GM23338 (cell line): ENCODE measurements at places on chromosomes 7 and 10.

- DNase-seq: no peak
Observed at GRCh38 chr10:34760606-34761005, 54.5 kb downstream of the PARD3 start.

DNA sequence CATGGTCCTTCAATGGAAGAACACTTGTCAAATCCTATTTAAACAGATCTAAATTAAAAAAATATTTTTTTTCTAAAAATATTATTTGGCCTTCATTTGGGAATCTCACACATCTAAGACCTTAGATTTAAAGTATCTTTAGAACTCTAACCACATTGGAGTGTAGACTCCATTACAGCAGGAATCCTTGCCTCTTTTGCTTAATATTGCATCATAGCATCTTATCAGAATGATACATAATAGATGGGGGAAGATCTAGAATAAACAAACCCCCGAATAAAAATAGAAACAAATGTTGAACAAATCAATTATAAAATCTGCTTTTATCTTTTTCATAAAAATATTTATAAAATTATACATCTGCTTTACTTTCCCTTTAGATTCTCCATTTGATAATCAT lies 27.6 kb upstream of the EPC1 start:
- no peak for DNase-seq

- DNase-seq: no peak
Observed at GRCh38 chr7:8753355-8753754, 319.9 kb downstream of the NXPH1 start.

- no peak for DNase-seq
Observed at GRCh38 chr7:147810269-147810668, 780.3 kb upstream of the C7orf33 start.

DNA sequence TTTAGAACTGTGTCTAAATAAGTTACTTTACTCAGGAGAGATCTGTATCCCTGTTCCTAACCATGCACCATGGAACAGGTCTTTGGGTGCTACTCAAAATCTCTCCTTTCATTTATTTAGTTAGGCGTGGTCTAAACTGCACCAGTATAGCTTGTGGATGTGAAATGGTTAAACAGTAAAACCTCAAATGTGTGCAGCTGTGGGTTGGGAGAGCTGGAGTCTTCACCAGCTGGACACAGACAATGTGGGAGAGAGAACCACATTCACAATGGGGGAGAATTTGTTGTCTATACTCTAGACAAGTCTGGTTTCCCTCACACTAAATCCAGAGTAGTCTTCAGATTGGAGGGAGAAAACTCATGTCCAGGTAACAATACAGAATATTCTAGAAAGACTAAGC lies 31.2 kb upstream of the IKZF1 start:
- DNase-seq: no peak

- no peak for DNase-seq
Observed at GRCh38 chr10:5506751-5507648, 7.6 kb upstream of the CALML5 start.

DNA sequence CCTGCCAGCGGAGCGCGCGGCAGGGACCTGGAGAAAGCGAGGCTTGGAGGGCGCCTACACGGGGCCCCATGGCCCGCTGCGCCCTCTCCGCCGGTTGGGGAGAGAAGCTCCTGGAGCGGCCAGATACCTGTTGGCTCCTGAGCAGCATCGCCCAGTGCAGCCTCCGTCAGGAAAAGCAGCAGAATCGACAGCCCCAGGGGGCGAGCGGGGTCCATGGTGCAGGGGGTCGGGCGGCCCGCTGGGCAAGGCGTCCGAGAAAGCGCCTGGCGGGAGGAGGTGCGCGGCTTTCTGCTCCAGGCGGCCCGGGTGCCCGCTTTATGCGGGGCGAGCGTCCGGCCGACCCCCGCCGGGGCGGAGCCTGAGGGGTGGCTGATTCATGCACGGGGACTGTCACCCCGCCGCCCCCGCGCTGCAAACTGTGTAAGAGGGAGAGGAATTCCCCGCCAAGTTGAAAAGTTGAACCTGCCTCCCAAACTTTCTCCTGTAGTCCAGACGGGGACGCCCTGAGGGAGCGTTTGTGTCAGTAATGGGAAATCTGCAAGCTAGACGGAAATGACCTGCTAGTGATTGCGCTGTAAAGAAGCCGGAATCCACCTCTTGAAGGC lies at the start of gene TFPI2:
TFPI2 (minus strand) TSS at position 290 of the 605 bp plus-strand sequence; CDS start at position 215, 75 bp downstream.
- peak; percentile 76 for DNase-seq

DNA sequence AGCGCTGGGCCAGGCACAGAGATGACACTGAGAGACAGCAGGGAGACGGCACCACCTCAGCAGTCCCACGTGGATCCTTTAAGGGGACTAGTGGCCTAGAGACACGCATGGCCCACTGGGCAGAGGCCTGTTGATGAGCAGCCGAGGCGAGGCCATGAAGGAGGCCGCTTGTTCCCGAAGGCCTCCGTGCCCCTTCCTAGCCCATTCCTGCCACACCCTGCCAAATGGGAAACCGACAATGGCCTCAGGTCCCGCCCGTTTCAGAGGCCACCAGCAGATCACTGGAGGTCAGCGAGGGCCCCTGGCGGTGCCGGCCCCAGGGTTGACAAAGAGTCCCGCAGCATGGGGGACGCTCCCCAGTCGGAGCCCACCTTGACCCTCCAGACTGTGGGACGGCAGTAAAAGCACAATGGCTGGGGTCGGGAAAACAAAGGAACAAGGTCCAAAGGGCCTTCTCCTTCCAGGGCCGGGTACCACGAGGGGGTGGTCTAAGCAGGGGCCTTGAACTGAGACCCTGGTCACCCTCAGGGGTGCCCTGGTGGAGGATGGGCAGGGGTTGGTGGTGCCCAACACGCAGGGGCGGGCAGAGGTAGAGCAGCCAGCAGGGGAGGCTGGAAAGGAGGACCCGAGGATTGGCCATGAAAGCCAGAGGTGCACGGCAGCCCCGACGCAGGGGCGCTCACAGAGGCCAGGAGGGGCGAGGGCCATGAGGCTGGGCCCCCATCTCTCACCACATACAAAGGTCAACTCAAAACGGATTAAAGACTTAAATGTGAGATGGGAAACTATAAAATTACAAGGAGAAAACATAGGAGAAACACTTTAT lies 19.9 kb upstream of the CNPY1 start:
- DNase-seq: no peak

- DNase-seq: peak; percentile 39
Observed at GRCh38 chr7:31129067-31129466, 77.0 kb downstream of the ADCYAP1R1 start.

DNA sequence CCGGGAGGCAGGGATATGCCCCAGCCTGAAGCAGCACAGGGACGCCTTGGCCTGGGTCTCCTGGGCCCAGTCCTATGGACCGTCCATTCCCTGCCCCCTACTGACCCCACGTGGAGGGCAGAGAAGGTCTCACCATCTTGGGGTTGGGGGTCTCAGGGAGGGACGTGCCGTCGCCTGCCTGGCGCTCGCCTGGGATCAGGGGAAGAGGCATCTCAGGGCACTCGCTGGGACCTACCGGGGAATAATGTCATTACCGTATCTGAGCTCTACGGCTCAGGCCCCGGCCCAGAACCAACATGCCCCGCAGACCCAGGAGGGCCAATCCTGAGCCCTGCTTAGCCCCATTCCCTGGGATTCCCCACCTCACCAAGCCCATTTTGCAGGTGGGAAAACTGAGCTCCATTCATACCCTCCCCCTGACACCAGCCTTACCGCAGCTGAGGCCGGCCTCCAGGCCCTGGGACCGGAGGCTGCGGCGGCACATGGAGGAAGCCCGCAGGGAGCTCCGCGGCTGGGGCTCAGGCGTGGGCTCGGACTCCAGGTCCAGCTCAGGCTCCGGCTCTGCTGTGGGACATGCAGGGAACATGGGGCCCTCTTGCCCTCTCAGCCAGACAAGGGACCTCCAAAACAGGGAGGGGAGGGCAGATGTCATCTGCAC lies 40.7 kb downstream of the GRID2IP start:
- no peak for DNase-seq

DNA sequence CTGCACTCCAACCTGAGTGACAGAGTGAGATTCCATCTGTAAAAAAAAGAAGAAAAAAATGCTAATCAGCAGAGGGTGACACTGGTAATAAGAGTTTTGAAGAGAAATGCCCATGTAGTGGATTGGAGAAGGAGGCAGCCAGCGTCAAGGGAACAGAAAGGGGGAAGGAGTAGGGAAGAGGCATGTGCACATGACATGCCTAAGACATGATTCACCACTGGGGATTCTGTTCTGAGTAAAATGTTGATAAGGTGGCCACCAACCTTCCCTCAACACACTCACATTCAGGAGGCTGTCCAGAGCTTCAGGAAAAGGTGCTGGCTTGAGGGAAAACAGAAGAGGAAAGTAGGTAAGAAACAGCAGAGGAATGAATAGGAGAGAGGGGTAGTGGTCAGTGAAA lies 39.9 kb downstream of the AKR1D1 start:
- no peak for DNase-seq

GRCh38 chr7:137507096-137507495 lies 163.6 kb upstream of the PTN start:
- DNase-seq: no peak

GRCh38 chr7:155523168-155523675 lies 23.1 kb downstream of the CNPY1 start:
- no peak for DNase-seq

GRCh38 chr7:66529883-66530610 lies 98.6 kb upstream of the KCTD7 start:
- DNase-seq: peak; percentile 39

- no peak for DNase-seq
Observed at GRCh38 chr10:97307866-97308780, 10.9 kb upstream of the FRAT1 start.

GRCh38 chr7:158098125-158099030 lies 489.2 kb downstream of the PTPRN2 start:
- DNase-seq: no peak

GRCh38 chr7:39265641-39266591 lies 288.2 kb downstream of the POU6F2 start:
- DNase-seq: peak; percentile 32

DNA sequence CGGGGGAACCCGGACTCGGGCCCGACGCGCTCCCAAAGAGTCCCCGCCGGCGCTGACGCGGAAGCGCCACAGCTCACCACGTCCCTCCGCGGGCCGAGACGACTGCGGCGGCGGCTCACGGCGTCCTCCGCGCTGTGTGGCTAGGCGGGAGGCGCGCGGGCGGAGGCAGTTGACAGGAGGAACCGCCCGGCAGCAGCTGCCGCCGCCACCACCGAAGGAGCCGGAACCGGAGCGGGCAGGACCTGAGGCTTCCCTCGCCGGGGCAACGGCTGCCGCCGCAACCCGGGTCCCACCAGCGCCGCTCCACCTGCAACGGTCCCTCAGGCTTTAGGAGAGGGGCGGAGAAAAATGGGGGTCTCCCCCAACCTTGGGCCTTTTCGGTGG lies 334 bp downstream of the ZNF800 start:
- DNase-seq: peak; percentile 68

GRCh38 chr10:121088524-121088923 lies 237.4 kb downstream of the WDR11 start:
- DNase-seq: peak; percentile 74

DNA sequence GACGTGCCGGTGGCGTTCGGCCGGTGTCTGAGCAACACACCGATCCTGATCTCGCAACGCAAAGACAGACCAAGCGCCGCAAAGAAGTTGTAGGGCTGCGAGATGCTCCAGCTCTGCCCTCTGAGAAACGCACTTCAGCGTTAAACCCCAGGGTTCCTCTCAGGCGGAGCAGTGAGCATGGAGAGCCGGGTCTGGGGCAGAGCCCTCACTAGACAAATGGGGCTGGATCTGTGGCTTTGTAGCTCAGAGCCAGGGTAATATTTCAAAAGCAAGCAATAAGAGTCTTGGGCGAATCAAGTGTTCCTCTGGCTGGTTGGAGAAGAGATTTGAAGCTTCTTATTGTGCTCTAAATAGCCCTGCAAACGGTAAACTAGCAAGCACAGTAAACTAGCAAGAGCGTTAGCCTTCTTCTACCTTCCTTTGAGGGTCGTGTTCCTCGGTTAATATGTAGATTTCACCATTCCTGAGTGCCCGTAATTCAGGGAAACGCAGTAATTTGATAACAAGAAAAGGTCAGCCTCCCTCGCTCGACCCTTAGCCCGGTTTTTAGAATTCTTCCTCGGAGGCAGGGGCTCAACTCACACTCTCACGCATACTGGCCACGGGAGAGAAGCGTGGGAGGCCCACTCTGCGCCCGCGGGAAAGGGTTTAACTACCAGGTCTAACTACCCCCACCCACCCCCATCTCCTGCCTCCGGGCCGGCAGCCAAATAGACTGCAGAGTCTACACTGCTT lies 6.7 kb downstream of the SKAP2 start:
- DNase-seq: peak; percentile 72

GRCh38 chr7:46047581-46047980 lies 126.5 kb upstream of the IGFBP3 start:
- DNase-seq: no peak

- peak; percentile 24 for DNase-seq
Observed at GRCh38 chr10:86671985-86672710, 3.8 kb downstream of the LDB3 start.

- DNase-seq: no peak
Observed at GRCh38 chr7:68547181-68547580, 1051.1 kb upstream of the AUTS2 start.

- no peak for DNase-seq
Observed at GRCh38 chr7:95141755-95142154, 182.6 kb downstream of the PON1 start.

DNA sequence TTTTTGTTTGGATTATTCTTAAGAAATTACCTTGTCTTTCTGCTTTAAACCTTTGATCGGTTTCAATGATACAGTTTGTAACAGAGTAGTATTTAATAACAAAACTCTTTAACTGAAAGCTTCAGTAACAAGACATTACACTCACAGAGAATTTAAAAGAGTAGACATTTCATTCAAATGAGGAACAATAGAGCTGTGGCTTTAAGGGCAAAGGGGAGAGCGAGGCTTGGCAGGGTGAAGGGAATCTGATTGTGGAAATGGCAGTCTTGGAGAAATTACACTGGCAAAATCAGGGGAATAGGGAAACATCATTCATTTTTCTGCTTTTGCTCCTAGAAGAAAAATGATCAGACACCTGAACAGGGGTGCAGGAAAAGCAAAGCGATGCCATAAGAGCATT lies 5.1 kb upstream of the HIPK2 start:
- no peak for DNase-seq

- DNase-seq: no peak
Observed at GRCh38 chr10:31017534-31018355, 13.9 kb downstream of the ZNF438 start.

GRCh38 chr7:149830997-149831740 lies 7.0 kb upstream of the ZNF862 start:
- no peak for DNase-seq

DNA sequence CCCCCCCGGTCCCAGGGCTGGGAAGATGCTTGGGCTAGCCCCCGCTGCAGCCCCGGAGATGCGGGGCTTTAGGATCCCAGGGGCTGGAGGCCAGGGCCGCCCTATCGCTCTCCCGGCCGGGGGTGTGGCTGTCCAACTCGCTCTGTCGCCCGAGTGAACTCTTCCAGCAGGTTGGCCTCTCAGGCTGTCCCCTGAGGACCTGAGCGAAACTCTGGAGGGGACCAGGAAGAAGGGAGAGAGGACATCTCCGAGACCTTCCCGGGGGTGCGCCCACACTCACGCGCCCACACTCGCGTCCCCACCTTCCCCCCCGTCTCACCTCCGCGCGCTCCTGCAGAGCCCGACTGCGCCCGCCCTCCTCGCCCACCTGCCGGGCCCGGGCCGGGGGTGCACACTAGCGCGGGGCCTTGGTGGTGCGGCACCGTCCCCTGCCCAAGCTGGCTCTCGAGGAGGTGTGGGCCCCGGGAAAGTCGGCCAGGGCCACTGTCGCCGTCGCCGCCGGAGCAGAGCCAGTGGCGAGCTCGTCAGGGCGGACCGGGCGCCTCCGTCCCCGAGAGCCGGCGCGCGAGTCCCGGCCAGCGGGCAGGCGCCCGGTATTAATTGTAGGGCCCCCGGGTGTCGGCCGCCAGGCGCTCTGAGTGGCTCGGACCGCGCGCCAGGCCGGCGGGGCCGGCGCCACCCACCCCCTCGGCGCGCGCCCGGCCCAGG lies 101.7 kb upstream of the SVIL start:
- peak; percentile 72 for DNase-seq
